ENCODE measurements at places on chromosomes 1 and 21. TPM values are rescaled to one million over a fixed set of nuclear protein-coding genes. Genes with fewer than 3 reads are reported as not detected.

- no peak for DNase-seq
Measured at GRCh38 chr1:31515056-31515775, 61.1 kb upstream of the TINAGL1 start.

GRCh38 chr1:1683104-1683905 lies 9.3 kb downstream of the SLC35E2B start:
- DNase-seq, result no peak

GRCh38 chr1:9297831-9298230 lies 5.1 kb downstream of the SPSB1 start:
- no peak for DNase-seq

GRCh38 chr1:206682111-206682510 lies 2.6 kb upstream of the MAPKAPK2 start:
- no peak for DNase-seq

- DNase-seq, result no peak
Measured at GRCh38 chr1:2355373-2356261, 35.7 kb downstream of the MORN1 start.

DNA sequence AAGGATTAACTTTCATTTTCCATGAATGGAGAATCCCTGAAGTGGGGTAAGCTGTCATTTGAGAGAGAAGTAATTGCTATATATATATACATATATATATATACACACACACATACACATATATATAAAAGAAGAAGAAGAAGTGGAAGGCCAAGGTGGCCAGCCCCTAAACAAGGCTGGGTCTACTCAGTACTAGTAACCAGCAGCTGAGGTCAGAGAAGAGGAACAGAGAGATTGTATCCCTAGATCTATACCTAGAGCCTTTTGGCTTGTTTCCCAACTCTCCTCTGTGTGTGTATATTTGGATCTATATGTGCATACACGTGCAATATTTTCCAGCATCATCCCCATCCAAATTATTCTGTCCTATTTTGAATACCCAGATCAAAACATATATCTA lies 5.2 kb downstream of the TNFSF4 start:
- no peak for DNase-seq

DNA sequence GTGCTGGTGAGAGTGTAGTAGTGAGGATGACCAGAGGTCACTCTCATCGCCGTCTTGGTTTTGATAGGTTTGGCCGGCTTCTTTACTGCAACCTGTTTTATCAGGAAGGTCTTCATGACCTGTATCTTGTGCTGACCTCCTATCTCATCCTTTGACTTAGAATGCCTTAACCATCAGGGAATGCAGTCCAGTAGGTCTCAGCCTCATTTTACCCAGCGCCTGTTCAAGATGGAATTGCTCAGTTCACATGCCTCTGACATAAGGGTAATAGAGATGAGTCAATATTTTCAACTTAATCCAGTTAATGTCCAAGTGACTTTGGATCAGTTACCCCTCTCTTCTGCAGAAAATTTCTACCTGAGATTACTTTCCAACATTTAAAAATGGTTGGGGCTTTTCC lies 4.6 kb downstream of the NID1 start:
- DNase-seq, result no peak

- no peak for DNase-seq
Measured at GRCh38 chr1:196098000-196098399, 510.2 kb downstream of the KCNT2 start.

DNA sequence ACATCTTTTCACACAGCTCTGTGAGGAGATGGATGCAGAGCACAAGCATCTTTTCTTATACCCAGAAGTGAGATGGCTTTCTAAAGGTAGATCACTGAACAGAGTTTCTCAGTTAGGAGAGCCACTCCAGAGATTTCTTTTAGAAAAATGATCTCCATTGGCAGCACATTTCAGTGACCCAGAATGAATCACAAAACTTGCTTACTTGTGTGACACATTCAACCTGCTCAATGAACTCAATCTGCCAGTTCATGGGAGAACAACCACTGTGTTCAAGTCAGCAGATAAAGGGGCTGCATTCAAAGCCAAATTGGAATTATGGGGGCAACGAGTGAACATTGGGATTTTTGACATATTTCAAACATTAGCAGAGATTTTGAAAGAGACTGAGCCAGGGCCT lies 78.3 kb downstream of the UCHL5 start:
- no peak for DNase-seq

DNA sequence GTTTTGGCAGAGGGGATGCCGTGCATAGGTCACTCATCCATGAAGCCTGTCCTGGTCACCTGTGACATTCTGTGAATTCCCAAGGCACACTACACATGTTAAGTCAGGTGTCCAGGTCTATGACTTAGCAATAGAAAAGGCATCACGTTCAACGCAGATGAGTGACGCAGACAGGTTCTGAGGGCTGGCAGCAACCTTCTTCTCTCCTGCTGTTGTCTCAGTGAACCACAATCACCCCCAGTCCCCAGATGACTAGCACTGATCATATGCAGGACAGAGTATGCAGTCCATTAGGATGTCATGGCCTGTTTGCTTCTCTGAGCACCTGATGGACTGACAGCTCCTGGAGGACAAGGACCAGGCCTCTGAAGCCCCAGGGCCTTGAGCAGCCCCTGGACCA lies 157.8 kb upstream of the KAZN start:
- no peak for DNase-seq

DNA sequence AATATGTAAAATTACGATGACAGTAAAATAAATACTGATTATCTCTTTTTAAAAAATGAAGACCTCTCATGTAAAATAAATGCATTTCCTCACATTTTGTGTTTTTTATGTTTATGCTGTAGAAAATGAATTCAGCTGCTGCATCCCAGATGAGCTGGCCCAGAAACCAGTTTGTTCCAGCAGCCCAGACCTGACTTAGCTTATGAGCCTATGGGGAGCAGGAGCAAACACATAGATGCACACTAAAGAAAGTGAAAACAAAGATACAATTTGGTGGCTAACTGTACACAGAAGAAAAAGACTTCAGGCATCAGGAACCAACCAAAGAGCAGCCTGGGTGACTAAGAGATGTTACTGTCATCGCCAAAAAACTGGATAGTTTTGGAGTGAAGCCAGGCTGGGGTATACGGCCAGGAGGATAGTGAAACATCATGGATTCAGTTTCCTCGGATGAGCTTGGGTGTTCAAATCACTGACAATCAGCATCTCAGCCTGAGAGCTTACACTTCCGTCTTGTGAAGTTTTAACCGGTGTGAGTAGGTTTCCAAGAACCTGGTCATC lies 113.9 kb upstream of the BACE2 start:
- no peak for DNase-seq

DNA sequence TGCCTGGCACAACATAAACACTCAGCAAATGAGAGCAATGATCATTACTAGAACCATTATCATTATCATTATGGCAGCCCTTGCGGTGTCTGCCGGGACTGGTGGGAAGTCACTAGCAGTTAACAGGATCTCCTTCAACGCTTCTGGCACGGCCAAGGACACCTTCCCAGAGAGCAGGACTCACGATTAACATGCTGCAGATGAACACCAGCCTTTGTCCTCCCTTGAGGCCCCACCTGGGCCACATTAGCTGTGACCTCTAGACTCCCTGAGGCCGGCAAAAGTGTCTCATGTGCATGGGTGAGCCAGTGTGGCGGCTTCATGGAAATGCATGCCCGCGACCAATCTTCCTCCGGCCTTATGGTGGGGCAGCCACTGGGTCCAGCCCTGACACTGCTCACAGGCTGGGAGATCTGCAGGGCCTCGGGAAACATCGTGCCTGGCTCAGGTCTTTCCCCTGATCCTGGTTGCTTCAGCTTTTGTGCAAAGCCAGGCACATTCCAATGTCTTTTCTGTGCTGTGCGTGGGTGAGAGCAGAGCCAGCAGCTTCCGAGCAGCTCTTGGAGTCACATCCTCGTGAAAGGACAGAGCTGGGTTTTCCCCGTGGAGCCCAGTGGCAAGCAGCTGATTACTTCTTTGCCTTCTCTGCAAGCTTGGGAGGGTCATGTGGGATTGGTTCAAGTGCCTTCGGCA lies 107.3 kb downstream of the HMGB4 start:
- no peak for DNase-seq

KDF1 gene
- total RNA-seq, result not detected

KRTAP19-1 gene
- total RNA-seq, result not detected

KRTAP21-2 gene
- total RNA-seq, result not detected

COL9A2 gene
- total RNA-seq, result 3.9 TPM

TMEM52 gene
- 0.80 TPM for total RNA-seq

IL19 gene
- not detected for total RNA-seq

FMO2 gene
- total RNA-seq, result 58.3 TPM

CHIA gene
- total RNA-seq, result not detected

RHD gene
- 0.27 TPM for total RNA-seq

PDE9A gene
- 32.6 TPM for total RNA-seq

HCRTR1 gene
- 0.31 TPM for total RNA-seq

COL18A1 gene
- total RNA-seq, result 129 TPM

LYPD8 gene
- not detected for total RNA-seq

PPIE gene
- 41.5 TPM for total RNA-seq
